ENCODE measurements at places on chromosomes 6 and 20. TPM values are rescaled to one million over a fixed set of nuclear protein-coding genes. Genes with fewer than 3 reads are reported as not detected.
A peak's percentile ranks its signal among the peaks of the same experiment; 100 is the strongest.

Gene BPIFB1
- polyA plus RNA-seq = not detected

Gene PTPRT
- 0.86 TPM for polyA plus RNA-seq

Gene MEP1A
- polyA plus RNA-seq = not detected

Gene PSORS1C2
- not detected for polyA plus RNA-seq

Gene UBD
- 0.52 TPM for polyA plus RNA-seq

Gene NRSN1
- polyA plus RNA-seq = 0.78 TPM

GRCh38 chr6:68186870-68187269 lies 448.2 kb upstream of the ADGRB3 start:
- DNase-seq = no peak

DNA sequence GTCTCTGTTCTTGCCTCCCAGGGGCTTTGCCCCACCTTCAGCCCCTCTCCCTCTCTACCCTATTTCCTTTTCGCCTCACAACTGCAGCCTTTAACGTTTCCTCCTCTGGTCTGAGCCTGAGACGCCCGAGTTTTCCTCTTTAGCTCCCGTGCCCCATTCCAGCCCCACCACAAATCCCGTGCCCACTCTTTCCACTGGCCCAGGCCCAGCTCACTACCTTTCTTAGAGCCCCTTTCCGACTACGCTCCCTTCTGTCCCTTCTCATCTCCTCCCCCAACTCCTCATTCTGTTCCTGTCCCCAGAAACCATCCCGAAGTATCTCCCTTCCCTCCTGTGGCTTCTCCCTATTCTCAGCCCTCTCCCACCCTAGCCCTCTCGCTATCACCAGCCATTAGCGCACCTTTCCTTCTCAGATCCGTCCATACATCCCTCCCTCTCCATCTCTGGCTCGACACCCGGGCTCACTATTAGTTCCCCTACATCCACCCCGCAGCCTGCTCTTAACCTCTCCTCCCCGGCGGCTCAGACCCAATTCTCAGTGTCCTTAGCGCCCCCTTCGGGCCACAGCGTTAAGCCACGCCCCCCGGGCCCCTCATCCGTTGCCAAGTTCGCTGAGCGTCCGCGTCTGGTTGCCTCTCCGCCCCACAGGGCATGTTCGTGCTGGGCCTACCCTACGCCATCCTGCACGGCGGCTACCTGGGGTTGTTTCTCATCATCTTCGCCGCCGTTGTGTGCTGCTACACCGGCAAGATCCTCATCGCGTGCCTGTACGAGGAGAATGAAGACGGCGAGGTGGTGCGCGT lies 2.7 kb downstream of the SLC32A1 start:
- no peak for DNase-seq

DNA sequence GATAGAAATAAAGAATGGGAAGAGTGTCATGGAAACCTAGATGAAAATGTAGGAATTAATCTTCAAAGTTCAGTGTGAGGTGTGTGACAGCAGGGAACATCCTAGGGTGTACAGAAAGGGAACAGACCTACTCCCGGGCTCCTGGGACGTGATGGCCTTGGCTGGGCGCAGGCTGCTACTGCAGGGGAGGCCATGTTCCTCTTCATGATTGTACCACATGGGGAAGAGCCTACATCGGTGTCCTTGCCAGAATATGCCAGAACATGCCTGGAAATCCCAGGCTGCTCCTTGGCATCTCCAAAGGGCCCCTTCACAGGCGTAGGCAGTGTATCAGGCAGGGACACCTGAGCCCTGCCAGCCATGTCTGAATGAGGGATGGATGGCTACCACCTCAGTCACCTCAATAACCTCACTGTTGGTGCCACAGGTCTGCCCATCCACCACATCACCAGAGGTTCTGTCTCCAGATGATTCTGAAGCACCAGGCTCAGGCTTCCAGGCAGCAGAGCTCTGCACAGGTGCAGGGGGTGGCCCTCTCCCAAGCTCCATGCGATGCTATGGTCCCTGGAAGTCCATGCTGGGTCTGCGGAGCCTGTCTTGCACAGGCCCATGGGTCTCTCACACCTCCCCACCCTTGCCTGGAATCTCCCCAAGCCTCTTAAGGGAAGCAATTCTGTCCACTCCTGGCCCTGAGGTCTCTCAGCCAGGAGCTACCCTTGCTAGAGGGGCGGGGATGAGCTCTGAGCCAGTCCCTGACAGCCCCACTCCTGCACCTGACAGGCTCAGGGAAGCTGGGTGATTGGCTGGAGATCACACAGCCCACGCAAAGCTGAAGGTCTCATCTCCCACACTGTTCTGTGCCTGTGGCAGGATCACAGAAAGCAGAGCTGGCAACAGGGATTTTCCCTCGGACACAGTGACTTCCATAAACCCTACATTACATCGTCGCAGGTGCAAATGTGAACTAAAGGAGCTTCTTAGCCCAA lies 20.2 kb downstream of the RAMACL start:
- no peak for DNase-seq

GRCh38 chr20:9068233-9068801 lies 570 bp upstream of the PLCB4 start:
- DNase-seq = peak; percentile 51

GRCh38 chr20:36261389-36262105 lies 25.3 kb downstream of the AAR2 start:
- DNase-seq = no peak

- DNase-seq = no peak
Measured at GRCh38 chr20:4916971-4917881, 84.1 kb downstream of the SLC23A2 start.

GRCh38 chr6:36029464-36029863 lies 1.9 kb downstream of the MAPK14 start:
- DNase-seq = no peak

DNA sequence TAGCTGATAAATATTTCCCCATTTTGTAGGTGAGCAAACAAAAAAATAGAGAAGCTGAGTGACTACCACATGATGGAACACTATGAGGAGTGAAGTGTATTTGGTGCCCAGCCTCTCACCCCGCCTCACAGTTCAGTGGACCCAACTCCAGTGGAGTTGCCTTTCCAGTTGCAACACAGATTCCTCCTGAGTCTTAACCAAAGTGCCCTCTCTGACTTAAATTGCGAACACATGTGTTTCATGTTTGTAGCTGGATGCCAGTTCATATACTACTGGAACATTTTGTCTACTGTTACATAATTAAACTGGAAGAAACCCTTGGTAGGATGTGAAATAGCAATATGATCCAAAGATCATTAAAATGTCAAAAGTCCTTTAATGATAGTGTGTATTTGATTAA lies 448.9 kb downstream of the COL12A1 start:
- DNase-seq = no peak

Data from renal cortex interstitium (tissue), 15 donors.